ENCODE measurements at places on chromosomes 4 and X.

GRCh38 chr4:93759506-93759905 is 69.0 kb upstream of the ATOH1 start:
- DNase-seq, result no peak

DNA sequence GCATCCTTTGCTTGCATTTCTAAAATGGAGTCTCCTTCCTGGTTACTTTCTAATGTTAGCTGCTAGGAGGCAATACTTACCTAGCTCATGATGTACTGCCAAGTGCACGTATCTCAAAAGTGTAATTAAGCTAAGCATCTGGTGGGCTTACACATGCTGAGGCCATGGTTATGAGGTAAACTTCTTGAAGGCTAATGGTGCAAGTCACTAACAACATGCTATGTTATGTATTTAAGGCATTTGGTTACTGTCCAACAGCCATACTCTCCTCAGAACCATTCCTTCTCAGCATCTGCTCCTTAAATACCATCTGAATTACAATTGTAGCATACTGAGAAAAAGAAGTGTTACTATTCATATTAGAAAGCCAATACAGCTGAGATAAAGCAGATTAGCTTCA is 318.6 kb upstream of the BMP3 start:
- no peak for DNase-seq

- DNase-seq, result no peak
These were observed 513.9 kb downstream of the ARAP2 start for GRCh38 chr4:35730414-35730813.

DNA sequence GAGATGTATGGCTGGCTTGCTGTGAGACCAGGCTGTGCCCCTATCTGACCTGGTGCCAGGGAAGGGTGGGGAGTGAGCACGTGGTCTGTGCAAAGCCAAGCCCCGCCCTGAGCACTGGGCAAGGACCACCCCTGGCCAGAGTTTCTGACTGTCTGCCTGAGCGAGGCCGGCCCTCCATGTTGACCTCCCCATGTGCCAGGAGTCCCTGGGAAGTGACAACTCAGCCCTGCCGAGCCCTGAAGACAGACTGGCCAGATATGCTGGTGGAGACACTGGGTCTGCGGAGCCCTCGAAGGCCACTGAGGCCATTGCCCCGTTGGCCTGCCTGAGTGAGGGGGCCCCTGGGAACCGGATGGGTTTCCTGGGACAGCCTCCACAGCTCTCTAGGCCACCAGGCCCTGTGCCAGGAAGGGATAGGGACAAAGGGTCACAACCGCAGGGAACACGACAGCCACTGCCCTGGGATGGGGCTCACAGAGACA is 7.1 kb upstream of the BGN start:
- DNase-seq, result no peak

- DNase-seq, result no peak
These were observed 759 bp upstream of the TBC1D1 start for GRCh38 chr4:37889849-37890800.

GRCh38 chr4:90122355-90122748 is 4.8 kb upstream of the CCSER1 start:
- DNase-seq, result no peak

- no peak for DNase-seq
These were observed 251.5 kb downstream of the GPM6A start for GRCh38 chr4:175560604-175561003.

DNA sequence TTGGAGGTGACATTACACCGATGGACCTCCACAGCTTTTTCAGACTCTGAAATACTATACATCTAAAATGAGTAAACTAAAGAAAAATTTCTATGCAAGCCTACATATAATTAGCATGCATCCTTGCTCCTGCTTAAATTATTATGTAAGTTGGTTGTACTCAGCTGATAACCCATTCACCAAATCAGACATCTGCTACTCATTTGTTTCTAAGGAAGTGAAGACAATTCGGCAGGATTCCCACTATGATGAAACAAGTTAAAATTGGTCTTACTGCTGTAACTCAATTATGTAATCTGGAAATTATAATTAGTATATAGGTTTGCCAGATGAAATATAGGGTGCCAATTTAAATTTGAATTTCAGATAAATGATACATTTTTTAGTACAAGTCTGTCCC is 59.5 kb upstream of the FGF13 start:
- DNase-seq, result no peak

DNA sequence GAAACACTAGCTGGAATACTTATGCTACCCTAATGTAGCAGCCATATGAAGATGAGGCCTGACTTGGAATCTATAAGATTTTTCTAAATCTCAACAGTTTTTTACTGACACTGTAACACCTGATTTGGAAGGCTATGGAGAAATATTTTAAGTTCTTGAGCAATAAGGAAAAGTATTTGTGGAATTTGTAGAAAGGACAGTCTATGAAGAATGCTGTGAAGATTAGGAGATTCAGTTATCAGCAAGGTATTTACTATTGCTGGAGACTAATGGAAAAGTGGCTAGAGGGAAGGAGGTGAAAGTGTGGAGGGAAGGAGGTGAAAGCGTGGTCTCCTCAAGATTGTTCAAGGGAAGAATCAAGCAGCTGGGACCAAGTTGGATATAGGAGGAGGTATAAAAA is 190.0 kb upstream of the EMCN start:
- DNase-seq, result no peak

GRCh38 chr4:40833212-40833611 is 83.5 kb downstream of the NSUN7 start:
- DNase-seq, result no peak

- DNase-seq, result no peak
These were observed at the start of gene BMPR1B for GRCh38 chr4:94757192-94758140. Gene BMPR1B (plus strand): TSS chr4:94757955. CDS start chr4:95104425, 346,470 bp downstream.

DNA sequence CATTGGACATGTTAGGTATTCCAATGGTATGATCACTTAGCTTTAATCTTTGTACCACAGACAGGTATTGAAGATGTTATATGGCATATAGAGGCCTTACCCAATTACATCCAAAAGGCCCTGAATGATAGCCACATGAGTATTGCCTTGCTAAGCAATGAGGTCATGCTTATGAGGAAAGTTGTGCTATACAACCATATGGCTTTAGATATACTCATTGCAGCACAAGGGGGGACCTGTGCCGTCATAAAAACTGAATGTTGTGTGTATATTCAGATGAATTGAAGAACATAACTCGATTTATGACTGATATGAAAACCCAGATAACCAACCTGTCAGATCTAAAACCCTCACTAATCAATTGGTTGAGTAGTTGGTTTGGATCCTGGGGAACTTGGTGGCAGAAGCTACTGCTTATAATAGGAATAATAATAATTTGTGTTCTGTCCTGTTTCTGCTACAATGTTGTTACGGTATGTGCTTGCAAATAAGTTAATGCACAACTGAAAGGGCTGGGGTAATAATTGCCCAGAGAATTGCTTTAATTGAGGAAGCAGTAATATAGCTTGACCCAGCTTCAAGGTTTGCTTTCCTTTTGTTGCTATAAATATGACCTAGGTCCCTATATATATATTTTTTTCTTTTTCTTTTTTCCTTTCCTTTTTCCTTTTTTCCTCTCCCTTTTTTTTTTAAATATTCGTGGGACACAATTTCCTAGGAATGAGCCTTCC is 21.5 kb upstream of the CSTF2 start:
- DNase-seq, result no peak

DNA sequence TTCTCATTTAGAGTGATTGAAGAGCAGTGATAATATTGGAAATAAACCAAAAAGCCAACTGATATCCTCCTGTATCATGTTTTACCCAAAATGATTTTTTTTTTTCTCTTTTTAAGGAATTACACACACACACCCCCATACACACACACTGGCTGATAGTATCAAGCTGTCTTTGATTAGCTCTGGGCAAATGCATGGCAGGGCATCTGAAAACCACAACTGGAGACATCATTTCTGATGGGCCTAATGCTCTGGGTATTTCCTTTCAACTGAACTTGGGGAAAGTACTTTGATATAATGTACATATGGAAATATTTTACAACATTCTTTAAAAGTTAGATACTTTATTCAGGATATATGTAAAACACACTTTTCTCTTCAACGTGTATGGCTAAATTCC is 14.2 kb upstream of the OSTC start:
- no peak for DNase-seq

DNA sequence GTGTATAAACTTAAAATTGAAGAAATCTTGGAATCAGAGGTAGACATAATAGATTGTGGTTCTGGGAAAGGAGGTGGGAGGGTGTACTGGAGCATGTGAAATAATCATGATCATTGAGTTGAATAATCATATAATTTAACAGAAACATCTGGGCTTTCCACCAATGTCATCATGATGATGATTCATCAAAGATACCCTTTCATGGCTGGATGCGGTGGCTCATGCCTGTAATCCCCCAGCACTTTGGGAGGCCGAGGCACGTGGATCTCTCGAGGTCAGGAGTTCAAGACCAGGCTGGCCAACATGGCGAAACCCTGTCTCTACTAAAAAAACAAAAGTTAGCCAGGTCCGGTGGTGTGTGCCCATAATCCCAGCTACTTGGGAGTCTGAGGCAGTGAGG is 6.7 kb upstream of the RUFY3 start:
- DNase-seq, result no peak

DNA sequence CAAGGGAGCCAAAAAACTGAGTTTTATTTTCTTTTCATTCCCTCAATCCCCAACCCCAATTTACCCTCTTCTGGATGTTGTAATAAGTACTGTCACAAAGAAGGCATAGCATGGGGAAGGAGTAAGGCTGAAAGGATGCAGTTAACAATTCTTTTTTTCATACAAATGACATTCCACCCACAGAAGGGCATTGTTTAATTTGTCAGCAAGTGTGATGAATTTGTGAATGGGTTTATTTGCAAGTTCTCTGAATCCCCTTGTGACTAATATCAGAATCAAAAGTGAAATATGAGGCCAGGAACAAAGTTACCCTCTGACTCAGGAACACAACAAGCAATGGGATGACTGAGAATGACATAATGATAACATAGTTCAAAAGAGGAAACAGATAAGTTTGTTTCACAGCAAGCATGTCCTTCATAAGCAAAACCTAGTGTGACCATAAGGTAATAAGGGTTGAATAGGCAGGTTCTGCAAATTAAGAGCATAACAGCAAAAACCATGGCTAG is 2.1 kb downstream of the GEMIN8 start:
- DNase-seq, result no peak

DNA sequence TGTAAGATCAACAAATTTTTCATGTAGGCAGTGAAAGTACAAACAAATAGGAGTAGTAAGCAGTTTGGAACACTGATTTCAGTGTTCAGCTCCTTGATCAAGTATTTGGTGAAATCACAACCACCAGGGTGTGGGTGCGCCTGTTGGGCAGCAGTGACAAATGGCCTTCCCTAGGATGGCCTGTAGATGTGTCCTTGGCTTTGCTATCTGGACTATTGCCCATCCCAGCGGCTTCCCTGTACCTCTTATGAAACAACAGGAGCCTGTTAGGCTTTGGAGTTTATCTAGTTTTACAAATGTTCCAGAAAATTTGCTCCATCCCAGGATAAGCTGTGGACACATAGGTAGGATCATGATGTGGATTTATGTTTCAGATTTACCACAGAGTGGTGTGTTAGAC is 216.8 kb upstream of the FAT1 start:
- no peak for DNase-seq

DNA sequence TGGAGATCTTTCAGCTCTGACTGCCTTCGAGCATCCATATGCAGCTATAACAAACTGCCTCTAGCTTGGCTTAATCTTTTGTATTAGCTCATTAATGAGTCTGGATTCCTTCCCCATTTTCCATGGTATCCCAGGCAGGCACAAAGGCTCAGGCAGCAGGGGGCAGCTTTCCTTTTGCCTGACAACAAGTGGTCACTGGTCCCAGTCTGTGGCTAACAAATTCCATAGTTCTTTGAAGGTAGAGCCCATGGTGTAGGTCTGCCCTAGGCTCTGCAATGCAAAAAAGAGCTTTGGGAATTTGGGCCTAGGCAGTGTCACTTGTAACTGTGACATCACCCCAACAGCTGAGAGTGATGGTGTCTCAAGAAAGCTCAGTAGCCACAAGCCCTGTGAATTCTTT is 234.4 kb upstream of the GPC4 start:
- DNase-seq, result no peak

DNA sequence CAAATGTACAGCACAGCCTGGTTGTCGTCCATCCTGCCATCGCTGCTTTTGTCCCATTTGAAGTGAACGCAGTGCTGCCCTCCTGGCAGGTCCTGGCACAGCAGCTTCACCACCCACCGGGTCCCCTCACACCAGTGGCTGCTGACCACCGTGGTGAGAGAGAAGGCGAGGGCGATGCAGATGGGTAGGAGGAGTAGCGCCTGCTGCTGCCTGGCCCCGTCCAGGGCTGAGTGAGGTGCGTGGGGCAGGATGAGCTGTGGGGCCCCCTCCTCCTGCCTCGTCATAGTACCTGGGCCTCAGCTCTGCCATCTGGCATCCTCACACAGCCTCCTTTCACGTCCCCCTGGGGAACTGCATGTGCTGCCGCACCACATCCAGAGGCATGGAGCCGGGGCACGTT is 1.8 kb downstream of the DCAF8L2 start:
- no peak for DNase-seq

DNA sequence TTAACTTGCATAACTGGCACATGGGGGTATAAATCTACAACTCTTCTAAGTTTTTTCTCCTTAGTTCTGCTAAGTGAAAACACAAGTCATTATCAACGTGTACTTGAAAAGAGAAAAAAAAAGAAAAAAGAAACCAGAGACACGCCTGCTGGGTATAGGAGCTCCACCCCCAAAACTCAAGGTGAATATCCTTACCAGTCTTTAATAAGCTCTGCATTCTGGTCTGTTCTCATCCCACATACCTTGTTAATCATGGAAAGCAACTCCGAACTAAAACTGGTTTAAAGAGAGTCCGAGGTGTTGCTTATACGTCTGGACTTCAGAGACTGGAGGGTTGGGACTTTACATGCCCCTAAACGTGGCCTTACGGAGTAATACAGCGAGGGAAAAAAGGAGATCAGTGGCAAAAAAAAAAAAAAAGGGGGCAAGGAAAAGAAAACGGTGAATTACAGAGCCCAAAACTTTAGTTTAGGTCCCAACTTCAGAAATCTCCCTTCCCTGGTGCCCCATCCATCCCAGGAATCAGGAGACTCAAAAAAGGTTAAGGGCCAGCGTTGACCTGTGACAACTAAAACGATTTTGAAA is 1.0 kb downstream of the PGRMC2 start:
- peak; percentile 0 for DNase-seq

DNA sequence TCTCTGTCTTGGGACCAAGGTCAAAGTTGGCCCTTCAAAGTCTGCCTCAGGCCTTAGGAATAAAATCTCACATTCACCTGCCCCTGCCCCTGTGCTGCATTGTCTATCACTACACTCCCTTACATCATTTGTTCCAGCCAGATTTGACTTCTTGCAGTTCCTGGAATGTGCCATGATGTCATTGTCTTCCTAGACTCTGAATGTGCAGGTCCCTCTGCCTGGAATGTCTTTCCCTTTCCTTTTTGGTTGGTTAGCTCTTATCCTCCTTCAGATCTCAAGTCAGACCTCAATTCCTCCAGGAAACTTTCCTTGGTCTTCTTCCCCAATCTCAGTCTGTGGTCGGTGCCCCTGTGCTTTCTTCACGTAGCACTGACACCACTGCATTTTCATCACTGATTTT is 67.7 kb upstream of the EFNB1 start:
- DNase-seq, result no peak

GRCh38 chr4:32196950-32197688 is 1477.0 kb downstream of the PCDH7 start:
- DNase-seq, result no peak

Data from effector CD8-positive, alpha-beta T cell (primary cell).